ENCODE measurements at places on chromosomes 1 and 21.

- DNase-seq: no peak
Measured at GRCh38 chr1:41365320-41365633, 4.0 kb downstream of the FOXO6 start.

DNA sequence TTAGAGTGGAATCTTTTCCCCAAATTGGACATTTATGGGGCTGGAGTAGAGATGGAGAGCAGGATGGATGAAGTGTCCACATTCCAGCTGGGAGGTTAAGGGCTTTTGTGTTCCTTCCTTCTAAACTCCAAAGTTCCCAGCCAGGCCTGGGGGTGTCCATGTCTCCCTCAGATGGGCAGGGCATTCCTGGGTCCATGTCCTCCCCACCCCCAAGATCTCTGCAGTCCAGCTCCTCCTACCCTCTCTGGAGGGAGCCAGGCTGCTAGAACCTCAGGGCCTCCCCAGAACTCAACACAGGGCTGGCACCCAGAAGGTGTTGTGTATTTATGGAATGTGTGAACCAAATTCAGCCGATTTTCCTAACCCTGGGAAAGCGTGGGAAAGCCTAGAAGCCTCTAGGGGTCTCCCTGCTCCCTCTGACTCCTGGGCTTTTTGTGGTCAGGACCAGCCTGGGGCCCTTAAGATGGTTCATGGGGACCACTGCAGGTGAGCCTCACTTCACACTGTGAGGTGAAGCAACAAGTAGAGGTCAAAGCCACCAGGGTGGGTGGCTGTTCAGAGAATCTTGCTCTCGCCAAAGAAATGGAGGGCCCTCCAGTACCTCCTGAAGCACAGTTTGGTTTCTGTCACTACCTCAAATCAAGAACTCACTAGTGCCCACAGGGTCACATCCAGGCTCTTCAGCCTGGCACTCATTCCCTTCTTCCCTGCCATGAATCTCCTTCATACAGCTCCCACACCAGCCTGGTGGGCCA lies 54.8 kb downstream of the GLIS1 start:
- DNase-seq: no peak

DNA sequence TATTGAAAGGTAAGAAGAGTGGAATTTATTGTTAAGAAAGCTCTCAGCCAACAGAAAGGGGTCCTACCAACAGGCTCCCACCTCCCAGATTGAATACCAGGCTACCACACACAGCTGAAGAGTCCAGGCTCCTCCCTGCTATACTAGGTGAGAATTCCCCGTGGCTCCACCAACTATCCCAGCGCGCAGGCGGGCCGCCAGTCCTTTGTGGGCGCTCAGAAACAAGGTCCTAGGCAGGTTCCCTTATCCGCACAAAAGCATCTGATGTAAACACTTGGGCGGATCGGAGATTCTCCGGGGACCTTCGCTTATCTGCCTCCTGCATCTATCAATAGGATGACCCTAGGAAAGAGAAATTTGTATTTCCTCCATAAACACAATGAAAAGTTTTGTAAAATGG lies 423.9 kb upstream of the ADGRL4 start:
- DNase-seq: no peak

- no peak for DNase-seq
Measured at GRCh38 chr1:7860130-7860529, 7.3 kb upstream of the UTS2 start.

- no peak for DNase-seq
Measured at GRCh38 chr1:6424000-6424565, 493 bp upstream of the ESPN start.

DNA sequence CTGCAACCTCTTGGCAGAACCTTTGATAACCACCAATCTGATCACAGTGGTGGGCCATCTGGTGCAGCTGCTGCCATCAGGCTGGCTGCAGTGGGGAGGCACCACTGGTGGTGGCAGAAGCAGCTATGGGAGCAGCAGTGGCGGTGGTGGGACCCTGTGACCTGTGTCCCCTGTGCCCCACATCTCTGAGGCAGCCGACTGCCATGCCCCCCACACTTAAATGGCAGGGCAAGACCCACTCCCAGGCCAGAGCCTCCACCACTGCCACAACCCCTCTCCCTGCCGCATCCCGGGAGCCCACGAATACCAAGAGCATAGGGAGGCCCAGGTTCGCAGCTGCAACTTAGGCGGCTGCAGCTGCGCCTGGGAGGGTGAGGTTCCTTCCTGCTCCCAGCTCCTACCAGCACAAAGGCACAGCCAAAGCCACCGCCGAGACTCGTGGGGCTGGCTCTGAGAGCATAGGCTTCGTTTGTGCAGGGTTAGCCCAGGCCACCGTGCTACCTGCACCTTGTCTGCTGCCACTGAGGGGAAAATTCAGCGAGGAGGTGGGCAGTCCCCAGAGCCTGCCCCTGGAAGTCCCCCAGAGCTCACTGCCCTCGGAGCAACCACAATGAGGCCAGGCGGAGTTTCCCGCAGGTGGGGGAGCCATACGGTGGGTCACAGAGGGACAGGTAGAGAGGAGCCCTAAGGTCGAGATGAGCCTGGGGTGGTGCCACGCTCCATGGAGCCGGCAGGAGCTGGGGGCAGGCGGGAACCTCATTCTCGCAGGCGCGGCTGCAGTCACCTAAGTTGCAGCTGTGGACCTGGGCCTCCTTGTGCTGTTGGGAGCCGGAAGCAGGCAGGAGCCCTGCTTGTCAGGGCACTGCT lies 518.7 kb downstream of the RWDD3 start:
- no peak for DNase-seq

- DNase-seq: no peak
Measured at GRCh38 chr21:36092681-36093080, 22.9 kb downstream of the CBR1 start.

GRCh38 chr21:36199021-36199420 lies 42.4 kb downstream of the DOP1B start:
- no peak for DNase-seq

DNA sequence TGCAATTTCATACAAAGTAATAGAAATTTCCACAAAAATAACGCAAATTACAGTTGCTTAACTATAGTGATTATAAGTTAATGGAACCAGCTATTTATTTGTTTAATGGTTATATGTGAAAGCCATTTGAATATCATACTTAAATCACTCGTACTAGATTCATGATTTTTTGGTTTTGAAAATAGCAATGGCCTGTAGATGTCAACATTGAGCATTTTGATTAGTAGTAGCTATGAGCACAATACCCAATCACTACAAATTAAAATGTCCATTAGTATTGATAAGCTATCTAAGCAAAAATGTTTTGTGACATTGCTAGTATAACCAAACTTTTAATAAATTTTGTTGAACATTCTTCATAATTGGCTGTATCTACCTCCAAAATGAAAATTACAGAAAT lies 10.0 kb downstream of the COL24A1 start:
- DNase-seq: no peak

- no peak for DNase-seq
Measured at GRCh38 chr21:28908351-28908750, 84.3 kb downstream of the LTN1 start.

DNA sequence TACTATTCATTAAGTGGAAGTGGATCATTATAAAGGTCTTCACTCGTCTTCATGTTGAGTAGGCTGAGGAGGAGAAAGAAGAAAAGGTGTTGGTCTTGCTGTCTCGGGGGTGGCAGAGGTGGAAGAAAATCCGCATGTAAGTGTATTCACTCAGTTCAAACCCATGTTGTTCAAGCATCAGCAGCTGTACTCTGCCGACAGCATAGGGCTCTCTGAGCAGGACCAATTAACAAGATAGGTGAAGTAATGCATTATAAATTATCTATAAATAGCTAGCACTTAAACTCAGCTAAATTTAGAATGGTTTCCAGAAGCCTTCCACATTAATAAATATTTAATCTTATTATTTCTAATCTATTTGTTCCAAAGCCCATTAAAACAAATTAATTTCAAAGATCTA lies 116.8 kb downstream of the RGS2 start:
- no peak for DNase-seq

GRCh38 chr1:15323989-15324868 lies 77.2 kb downstream of the FHAD1 start:
- DNase-seq: no peak

DNA sequence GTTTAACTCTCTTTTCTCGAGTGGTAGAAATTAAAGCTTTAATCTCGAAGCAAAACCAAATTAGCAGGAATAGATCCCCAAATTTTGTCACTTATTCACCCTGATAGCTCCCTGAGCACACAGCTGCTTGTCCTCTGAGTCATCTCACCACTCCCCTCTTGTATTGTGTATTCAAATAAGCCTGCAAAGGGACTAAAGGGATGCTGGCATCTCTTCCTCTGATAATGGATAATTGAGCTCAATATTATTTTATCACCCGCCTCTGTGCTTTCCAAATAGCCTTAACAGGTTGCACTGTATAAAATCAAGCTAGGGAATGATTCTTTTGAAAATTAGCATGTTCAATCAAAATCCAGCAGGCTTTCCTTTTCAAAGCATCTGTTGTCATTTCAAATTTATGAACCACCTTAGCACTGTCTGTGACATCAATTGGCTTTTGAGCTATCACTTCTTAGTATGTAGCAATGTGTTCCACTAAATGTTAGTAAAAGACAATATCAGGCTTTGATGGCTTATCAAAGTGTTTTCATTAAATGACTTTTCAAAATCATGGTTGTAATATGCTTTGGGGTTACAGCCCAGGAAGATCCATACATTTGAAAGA lies 561.6 kb downstream of the PLA2G4A start:
- DNase-seq: no peak

DNA sequence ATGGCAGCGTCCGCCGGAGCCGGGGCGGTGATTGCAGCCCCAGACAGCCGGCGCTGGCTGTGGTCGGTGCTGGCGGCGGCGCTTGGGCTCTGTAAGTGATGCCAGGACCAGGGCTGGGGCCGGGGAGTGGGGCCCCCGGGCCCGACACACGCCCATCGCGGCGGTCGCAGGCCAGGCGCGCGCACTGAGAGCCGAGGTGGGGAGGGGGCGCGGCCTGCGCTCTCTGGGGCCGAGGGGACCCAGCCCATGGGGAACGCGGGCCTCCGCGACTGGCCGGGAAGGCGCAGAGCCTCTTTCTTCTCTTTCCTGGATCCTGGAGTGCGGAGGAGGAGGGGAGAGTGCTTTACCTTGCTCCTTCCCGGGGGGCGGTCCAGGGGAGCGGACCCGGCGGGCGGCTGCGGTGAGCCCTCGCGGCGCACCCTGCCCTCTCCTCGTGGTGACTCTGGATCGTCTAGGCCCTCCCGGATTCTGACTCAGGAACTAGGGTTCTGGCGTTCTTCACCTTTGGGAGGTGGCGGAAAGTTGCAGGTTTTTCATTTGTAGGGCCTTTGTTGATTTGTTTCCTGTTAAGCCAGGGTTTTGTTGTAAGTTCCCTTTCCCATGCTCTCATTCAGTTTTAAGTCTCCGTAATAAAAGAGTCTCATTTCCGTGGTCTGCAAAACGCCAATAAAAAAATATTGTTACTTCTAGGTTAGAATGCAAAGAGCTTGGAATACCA lies 529 bp downstream of the MPZL1 start:
- no peak for DNase-seq

DNA sequence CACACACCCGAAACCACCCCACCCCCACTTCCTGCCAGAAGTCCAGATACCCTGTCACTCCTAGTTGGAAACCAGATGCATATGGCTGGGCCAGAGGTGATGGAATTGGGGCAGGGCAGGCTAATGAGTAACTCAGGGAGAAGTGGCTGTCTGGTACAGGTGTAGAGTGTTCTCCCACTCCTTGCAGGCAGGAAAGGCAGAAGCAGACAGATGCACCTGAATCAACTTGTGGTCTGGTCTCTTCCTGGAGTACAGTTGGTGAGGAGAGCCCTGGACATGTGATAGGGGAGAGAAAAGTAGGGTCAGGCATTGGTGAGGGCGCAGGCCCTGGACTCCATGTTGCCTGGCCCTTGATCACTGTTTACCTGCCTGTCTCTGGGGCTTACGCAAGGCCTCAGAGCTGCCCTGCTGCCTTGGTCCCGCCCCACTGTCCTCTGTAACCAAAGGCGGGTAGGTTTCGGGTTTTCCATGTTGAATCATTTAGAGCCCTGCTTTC lies 2.5 kb downstream of the CGN start:
- DNase-seq: no peak

- no peak for DNase-seq
Measured at GRCh38 chr1:11977625-11978024, 2.6 kb upstream of the MFN2 start.

DNA sequence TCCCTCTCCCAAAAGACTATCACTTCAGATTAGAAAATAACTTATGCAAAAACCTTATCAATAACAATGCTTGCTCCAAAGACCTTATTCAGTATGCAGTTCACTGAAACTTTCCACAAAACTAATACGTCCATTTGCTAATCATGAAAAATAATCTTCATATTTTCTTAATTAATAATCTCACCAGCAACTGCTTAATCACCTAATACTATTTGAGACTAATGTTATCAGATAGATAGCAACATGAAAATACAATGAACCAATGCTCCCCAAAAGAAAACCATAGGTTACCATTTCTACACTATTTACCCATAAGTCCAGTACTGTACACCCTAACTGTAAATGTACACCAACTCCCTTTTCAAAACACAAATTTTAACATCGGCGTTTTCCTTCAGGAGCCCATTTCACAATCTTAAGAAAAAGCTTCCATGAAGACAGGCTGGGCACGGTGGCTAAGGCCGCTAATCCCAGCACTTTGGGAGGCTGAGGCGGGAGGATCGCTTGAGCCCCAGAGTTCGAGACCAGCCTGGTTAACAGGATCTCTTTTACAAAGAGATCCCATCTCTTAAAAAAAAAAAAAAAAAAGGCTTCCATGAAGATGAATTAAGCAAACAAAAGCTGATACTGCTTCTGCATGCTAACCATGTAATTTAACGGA lies 1.7 kb downstream of the GNB1 start:
- DNase-seq: no peak

DNA sequence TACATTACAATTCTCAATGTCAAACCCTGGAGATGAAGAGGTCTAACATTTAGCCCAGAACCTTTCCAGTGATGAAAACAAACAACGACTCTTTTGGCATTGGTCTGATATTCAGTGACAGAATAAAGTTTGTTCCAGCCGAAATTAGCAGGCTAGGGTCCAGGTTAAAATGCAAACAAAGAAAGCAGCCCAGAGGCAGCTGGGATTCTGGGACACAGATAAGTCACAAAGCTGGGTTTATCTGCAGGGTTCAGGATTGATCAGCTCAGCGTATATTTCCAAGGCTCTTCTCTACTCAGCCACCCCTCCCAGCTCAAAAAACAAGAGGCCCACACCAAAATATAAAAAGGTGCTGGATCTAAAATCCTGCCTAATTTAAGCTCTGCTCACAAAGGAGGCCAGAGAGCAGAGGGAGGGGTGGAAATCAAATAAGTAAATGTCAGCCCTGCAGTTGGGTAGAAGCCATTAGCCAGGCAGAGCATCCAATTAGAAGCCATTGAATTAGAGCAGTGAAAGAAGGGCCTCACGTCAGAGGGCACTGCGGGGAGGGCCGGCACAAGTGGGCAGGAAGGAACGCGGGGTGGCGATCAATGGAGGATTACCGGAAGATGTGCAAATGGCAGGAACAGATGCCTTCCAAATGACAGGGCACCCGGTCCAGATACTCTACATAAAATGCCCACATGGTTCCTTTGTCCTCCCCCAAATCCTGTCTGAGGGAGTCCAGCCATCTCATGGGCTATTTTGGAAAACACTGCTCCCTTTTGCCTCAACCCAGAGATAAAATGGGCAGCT lies 3.2 kb upstream of the KLHDC8A start:
- DNase-seq: no peak

GRCh38 chr1:157504646-157505045 lies 47.7 kb downstream of the FCRL5 start:
- no peak for DNase-seq

GRCh38 chr1:198423673-198424072 lies 116.8 kb downstream of the ATP6V1G3 start:
- no peak for DNase-seq

- no peak for DNase-seq
Measured at GRCh38 chr1:168288311-168289052, 7.8 kb downstream of the TBX19 start.

Measured in activated CD8-positive, alpha-beta memory T cell treated with anti-CD3 and anti-CD28 coated beads for 48 hours (primary cell).